ENCODE measurements at places on chromosomes 6 and 20. TPM values are rescaled to one million over a fixed set of nuclear protein-coding genes. Genes with fewer than 3 reads are reported as not detected.
A peak's percentile ranks its signal among the peaks of the same experiment; 100 is the strongest.

GRCh38 chr20:2817891-2818595 is 1.9 kb downstream of the TMEM239 start:
- no peaks in the 10 kb centered on the region for H3K36me3 ChIP-seq
- H3K4me1 ChIP-seq, result peaks cover 24% of the 10 kb centered on the region
- DNase-seq, result no peak
- no peak overlapping the region for H3K27ac ChIP-seq
- H3K27me3 ChIP-seq, result peaks cover 9% of the 10 kb centered on the region
- H3K4me3 ChIP-seq, result no peak overlapping the region

- DNase-seq, result no peak
- H3K27ac ChIP-seq, result no peak overlapping the region
- no peak overlapping the region for H3K4me3 ChIP-seq
- no peaks in the 10 kb centered on the region for H3K36me3 ChIP-seq
- no peaks in the 10 kb centered on the region for H3K27me3 ChIP-seq
- peaks cover 8% of the 10 kb centered on the region for H3K4me1 ChIP-seq
Measured at GRCh38 chr20:51128198-51128597, 105.3 kb upstream of the KCNG1 start.

DNA sequence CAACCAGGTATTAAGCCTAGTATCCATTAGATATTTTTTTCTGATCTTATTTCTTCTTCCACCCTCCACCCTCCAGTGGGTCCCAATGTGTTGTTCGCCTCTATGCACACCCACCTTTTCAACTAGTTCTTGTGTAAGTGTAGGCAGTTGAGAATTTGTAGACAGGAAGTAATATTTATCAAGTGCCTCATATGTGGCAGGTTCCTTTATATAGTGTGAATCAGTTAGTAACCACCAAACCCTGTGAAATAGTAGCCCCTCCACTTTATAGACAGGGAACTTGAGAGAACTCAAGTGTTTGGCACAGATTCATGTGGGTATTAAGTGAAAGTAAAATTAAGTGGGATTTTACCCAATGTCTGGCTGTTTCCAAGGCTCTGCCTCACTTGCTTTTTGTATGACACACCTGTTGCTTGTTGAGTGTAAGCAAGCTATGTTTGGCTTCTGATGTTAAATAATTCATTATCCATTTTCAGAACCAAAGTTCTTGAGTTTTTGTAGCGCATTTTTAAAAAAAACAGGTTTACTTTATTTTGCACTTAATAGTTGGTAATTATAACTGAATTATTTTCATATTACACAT is 24.8 kb downstream of the AFDN start:
- H3K36me3 ChIP-seq, result no peaks in the 10 kb centered on the region
- H3K27me3 ChIP-seq, result peaks cover 5% of the 10 kb centered on the region
- no peaks in the 10 kb centered on the region for H3K4me1 ChIP-seq
- no peak overlapping the region for H3K27ac ChIP-seq
- no peak overlapping the region for H3K4me3 ChIP-seq
- no peak for DNase-seq

The EBF4 gene
- 17.1 TPM for total RNA-seq

GRCh38 chr6:31660381-31661261 is at the start of gene C6orf47:
Gene C6orf47 (minus strand): TSS chr6:31660778. CDS start chr6:31659947, 831 bp downstream.
- no peaks in the 10 kb centered on the region for H3K27me3 ChIP-seq
- peaks cover 21% of the 10 kb centered on the region for H3K36me3 ChIP-seq
- DNase-seq, result peak; percentile 75
- peak within 1 kb of the TSS; percentile 79 for H3K27ac ChIP-seq
- H3K4me1 ChIP-seq, result peaks cover 69% of the 10 kb centered on the region

DNA sequence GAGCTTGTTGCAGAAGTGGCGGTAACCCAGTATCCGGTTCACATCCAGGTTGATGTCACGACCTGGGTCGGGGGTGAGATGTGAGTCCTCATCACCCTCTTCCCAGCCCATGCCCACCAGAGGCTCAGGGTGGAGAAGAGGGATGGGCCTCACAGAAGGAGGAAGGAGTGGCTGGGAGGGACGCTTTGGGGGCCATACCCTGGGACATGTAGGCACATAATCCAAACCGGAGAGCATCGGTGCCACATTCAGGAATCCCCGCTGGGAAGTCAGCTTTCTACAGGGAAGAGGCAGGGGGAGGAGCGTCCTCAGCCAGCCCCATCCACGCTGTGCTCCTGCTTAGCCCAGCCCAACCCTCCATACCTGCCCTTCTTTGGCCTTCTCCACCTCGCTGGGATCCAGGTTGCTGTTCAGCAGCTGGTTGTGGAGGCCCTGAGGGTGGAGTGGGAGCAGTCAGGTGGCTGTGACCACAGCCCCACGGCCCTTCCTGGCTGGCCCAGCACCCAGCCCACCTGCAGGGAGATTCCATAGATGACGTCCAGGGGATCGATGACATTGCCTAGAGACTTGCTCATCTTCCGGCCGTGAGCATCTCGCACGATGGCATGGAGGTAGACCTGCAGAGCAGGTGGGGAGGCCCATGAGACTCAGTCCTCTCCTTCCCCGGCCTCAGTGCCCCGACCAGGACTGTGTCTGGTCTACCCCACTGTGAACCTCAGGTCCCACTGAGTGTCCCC is 3.5 kb upstream of the VWA7 start:
- no peak overlapping the region for H3K4me3 ChIP-seq
- DNase-seq, result no peak
- peaks cover 66% of the 10 kb centered on the region for H3K36me3 ChIP-seq
- no peaks in the 10 kb centered on the region for H3K27me3 ChIP-seq
- no peak overlapping the region for H3K27ac ChIP-seq

- no peak for DNase-seq
- no peaks in the 10 kb centered on the region for H3K27me3 ChIP-seq
- H3K36me3 ChIP-seq, result no peaks in the 10 kb centered on the region
- no peak overlapping the region for H3K27ac ChIP-seq
- H3K4me1 ChIP-seq, result no peaks in the 10 kb centered on the region
Measured at GRCh38 chr6:139943391-139943790, 568.9 kb upstream of the CITED2 start.

DNA sequence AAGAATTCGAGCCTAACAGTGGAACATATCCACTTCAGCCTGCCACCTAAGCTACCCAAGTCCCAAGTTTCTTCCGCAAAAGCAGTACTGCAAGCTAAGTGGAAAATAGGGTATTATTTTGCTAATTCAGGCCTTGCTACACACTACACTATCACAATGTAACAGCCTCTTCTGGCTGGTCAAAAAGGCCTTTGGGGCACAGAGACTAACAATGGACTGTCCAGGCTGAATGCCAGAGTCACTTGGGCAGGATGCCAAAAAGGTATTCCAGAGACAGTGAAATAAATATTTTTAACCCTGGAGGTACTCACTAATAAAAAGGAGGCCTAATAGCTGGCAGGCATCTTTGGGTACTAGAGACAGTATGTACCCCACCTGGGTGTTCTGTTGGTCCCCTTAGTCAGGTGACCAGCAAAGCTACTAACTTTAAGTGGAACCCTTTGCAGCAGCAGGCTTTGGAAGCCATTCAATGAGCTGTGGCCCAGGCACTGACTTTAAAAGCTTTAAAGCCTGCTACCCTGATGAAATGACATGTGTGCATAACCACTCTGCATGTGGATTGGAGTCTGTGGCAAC is 692.1 kb downstream of the HTR1B start:
- H3K27me3 ChIP-seq, result no peaks in the 10 kb centered on the region
- no peak for DNase-seq
- H3K27ac ChIP-seq, result no peak overlapping the region
- H3K4me3 ChIP-seq, result no peak overlapping the region
- H3K4me1 ChIP-seq, result no peaks in the 10 kb centered on the region

DNA sequence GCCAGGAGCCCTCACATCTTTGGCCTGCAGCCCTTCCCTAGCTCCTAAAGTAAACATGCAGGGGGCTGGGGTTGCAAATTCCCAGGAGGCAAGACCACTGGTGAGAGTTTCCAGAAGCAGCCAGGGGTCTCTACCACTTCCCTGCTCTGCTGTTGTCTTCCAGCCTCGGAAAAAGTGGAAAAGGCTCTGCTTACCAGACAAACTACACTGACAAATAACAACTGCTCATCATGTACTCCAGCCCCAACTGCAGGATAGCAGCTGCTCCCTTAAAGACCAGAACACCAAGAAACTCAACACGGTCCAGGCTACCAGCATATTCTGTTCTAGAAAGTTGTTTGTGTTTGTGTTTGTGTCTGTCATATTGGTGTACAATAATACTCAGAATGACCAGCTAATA is 187.5 kb upstream of the MARCKS start:
- H3K4me1 ChIP-seq, result no peaks in the 10 kb centered on the region
- no peaks in the 10 kb centered on the region for H3K27me3 ChIP-seq
- no peak for DNase-seq
- no peaks in the 10 kb centered on the region for H3K36me3 ChIP-seq
- H3K27ac ChIP-seq, result no peak overlapping the region

The MICB gene
- 37.6 TPM for total RNA-seq

- no peaks in the 10 kb centered on the region for H3K4me1 ChIP-seq
- H3K4me3 ChIP-seq, result no peak overlapping the region
- no peaks in the 10 kb centered on the region for H3K27me3 ChIP-seq
- no peak overlapping the region for H3K27ac ChIP-seq
- H3K36me3 ChIP-seq, result peaks cover 17% of the 10 kb centered on the region
- DNase-seq, result no peak
Measured at GRCh38 chr20:4702562-4703280, 19.0 kb upstream of the PRND start.

The HEY2 gene
- 0.66 TPM for total RNA-seq

GRCh38 chr20:926670-927069 is 10.5 kb upstream of the ANGPT4 start:
- H3K36me3 ChIP-seq, result no peaks in the 10 kb centered on the region
- H3K4me1 ChIP-seq, result peaks cover 3% of the 10 kb centered on the region
- no peak overlapping the region for H3K27ac ChIP-seq
- DNase-seq, result no peak
- H3K27me3 ChIP-seq, result no peaks in the 10 kb centered on the region
- no peak overlapping the region for H3K4me3 ChIP-seq

The PXDC1 gene
- total RNA-seq, result 0.28 TPM
